ENCODE measurements at places on chromosomes 1 and 21.

GRCh38 chr1:60866917-60867531 lies 215.3 kb upstream of the NFIA start:
- DNase-seq: no peak
- H3K4me3 ChIP-seq: no peak overlapping the region
- H3K27ac ChIP-seq: no peak overlapping the region

DNA sequence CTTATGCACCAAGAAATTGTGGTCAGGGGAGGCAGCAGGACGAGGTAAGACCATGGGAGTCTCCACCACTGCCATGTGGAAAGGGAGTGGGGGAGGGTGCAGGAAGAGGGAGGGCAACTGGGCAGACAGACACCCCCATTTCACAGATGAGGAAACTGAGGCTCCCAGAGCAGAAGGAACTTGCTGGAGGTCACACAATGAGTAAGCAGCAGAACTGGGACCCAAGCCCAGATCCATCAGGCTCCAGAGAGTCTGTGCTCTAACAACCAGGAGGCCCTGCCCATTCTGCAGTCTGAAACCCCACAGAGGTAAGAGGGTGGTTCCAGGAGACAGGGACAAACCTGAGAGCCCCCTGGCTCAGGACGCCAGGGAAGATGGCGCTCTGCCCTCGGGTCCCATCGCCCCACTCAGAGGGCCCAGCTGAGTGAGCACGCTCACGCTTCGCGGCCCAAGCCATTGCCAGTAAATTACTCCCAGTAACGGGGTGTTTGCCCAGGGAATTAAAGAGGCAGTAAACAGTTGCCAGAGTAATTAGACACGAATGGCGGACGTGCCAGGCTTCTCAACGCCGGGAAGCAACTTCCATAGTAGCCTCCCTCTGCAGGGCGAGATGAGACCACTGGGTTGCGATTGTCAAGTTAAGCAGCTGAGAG lies 59.2 kb downstream of the MATN1 start:
- no peaks in the 10 kb centered on the region for H3K27me3 ChIP-seq
- no peaks in the 10 kb centered on the region for H3K36me3 ChIP-seq
- no peak overlapping the region for H3K4me3 ChIP-seq

- DNase-seq: no peak
- H3K4me3 ChIP-seq: no peak overlapping the region
- H3K36me3 ChIP-seq: no peaks in the 10 kb centered on the region
- no peaks in the 10 kb centered on the region for H3K4me1 ChIP-seq
- no peak overlapping the region for H3K27ac ChIP-seq
- H3K27me3 ChIP-seq: peaks cover 7% of the 10 kb centered on the region
These were observed 4.6 kb downstream of the COL9A2 start for GRCh38 chr1:40312238-40313205.

GRCh38 chr1:244381878-244382565 lies 69.7 kb downstream of the ADSS2 start:
- no peaks in the 10 kb centered on the region for H3K27me3 ChIP-seq
- DNase-seq: no peak
- no peaks in the 10 kb centered on the region for H3K4me1 ChIP-seq
- no peaks in the 10 kb centered on the region for H3K36me3 ChIP-seq
- no peak overlapping the region for H3K4me3 ChIP-seq
- H3K27ac ChIP-seq: no peak overlapping the region

DNA sequence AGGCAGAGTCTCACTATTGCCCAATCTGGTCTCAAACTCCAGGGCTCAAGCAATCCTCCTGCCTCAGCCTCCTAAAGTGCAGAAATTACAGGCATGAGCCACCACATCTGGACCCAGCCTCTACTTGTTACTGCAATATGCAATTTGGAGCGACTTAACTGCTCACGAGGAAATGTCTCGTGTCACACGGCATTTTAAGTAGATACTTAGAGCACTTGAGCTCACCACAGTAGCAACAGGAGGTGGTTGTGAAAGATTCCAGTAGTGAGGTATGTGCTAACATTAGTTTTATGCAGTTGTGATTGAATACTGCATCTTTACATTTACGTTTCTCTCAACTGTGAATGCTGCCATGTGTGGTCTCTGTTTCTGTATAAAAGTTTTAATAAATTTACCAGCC lies 5.8 kb upstream of the NDUFV3 start:
- H3K27me3 ChIP-seq: no peaks in the 10 kb centered on the region
- no peak overlapping the region for H3K4me3 ChIP-seq
- H3K27ac ChIP-seq: no peak overlapping the region
- H3K36me3 ChIP-seq: no peaks in the 10 kb centered on the region

DNA sequence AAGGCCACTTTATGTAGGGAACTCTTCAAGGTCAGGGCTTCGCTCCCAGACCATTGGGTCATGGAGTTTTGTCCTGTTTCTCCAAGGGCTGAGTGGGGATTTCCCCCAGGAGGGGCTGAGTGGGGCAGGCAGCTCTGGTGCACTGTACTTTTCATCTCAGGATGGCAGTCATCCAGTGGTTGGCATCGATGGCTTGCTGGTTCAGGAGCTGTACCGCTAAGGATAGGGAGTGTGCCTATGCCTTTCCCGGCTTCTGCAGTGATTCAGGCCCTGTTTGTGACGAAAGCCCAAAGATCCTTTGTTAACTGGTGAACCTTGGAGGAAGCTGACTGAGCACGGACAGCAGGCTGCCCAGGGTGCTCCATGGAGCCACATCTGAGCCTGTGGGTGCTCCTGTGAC lies 100.1 kb upstream of the GADD45A start:
- no peaks in the 10 kb centered on the region for H3K27me3 ChIP-seq
- H3K4me3 ChIP-seq: no peak overlapping the region
- H3K27ac ChIP-seq: no peak overlapping the region
- DNase-seq: no peak
- peaks cover 20% of the 10 kb centered on the region for H3K4me1 ChIP-seq

DNA sequence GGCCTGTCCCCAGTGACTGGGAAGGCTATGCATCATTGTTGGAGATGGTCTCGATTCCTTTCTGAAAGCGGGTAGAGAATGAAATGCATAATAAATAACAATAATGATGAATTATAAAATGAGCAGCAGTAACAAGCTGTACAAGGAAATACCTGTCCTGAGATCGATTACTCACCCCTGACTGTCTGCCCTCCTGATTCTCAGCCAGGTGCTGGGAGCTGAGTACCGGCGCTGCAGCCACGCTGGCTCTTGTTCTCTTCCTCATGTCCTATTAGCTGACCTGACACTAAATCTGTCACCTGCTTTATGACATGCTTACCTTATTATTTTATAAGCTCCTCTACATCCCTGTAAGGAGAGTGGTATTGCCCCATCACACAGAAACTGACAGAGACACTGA lies 3.4 kb downstream of the AGPAT3 start:
- no peaks in the 10 kb centered on the region for H3K4me1 ChIP-seq
- no peaks in the 10 kb centered on the region for H3K27me3 ChIP-seq
- no peak overlapping the region for H3K4me3 ChIP-seq
- no peak overlapping the region for H3K27ac ChIP-seq
- no peak for DNase-seq

GRCh38 chr1:117128323-117129079 lies 7.0 kb upstream of the TRIM45 start:
- peak overlapping the region; percentile 21 for H3K27ac ChIP-seq
- no peak for DNase-seq
- no peak overlapping the region for H3K4me3 ChIP-seq

DNA sequence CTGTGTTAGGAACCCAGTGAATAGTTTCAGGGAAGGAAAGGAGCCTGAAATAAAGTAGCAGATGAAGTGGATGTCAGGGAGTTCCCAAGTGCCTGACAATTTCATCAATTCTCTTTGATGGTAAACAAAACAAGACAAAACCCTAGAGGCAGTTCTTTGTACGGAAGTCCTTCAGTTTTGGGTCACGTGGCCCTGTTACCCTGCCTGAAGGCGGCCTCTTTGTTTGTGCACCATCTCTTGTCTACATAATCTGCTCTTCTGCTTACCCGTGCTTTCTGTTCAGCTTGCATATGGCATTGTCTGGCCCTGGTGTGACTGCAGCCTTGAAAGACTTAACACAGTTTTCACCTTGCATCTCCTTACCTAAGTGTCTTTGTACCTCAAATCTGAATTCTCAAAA lies 166.7 kb upstream of the DUSP10 start:
- H3K4me1 ChIP-seq: no peaks in the 10 kb centered on the region
- H3K4me3 ChIP-seq: no peak overlapping the region
- H3K36me3 ChIP-seq: no peaks in the 10 kb centered on the region
- H3K27me3 ChIP-seq: no peaks in the 10 kb centered on the region
- H3K27ac ChIP-seq: no peak overlapping the region
- no peak for DNase-seq

DNA sequence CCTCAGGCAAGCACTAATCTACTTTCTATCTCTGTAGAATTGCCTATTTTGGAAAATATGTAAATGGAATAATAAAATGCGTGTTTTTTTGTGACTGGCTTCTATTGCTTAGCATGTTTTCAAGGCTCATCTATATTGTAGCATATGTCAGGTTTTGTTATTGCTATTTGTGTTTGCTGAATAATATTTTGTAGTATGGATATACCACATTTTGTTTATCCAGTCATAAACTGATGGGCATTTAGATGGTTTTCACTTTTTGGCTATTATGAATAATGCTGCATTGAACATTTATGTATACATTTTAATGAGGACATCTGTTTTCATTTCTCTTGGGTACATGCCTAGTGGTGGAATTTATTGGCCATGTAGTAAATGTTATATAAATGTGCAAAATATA lies 183.3 kb upstream of the ZP4 start:
- H3K4me3 ChIP-seq: no peak overlapping the region
- H3K4me1 ChIP-seq: no peaks in the 10 kb centered on the region
- H3K27ac ChIP-seq: no peak overlapping the region
- no peak for DNase-seq
- H3K36me3 ChIP-seq: no peaks in the 10 kb centered on the region

DNA sequence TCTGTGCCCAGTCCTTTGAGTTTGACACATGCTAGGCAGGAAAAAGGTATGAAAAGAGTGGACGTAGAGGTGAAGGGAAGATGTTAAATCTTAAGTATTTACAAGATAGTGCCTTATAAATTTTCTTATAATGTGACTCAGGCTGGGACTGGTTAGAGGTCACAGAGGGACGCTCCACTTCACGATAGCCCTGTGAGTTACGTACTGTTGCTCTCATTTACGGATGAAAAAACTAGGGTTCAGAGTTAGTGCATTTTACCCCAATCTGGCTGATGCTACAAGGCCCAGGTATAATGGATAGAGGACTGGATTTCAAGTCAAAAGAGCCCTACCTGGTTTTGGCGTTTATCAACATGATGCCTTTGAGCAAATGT lies 1.4 kb upstream of the TUT4 start:
- H3K4me3 ChIP-seq: no peak overlapping the region
- H3K36me3 ChIP-seq: no peaks in the 10 kb centered on the region
- H3K4me1 ChIP-seq: no peaks in the 10 kb centered on the region
- no peak for DNase-seq
- H3K27me3 ChIP-seq: no peaks in the 10 kb centered on the region

GRCh38 chr1:36481771-36482723 lies 666 bp downstream of the CSF3R start:
- no peaks in the 10 kb centered on the region for H3K4me1 ChIP-seq
- no peak overlapping the region for H3K4me3 ChIP-seq
- H3K27ac ChIP-seq: no peak overlapping the region
- no peaks in the 10 kb centered on the region for H3K27me3 ChIP-seq
- DNase-seq: no peak
- no peaks in the 10 kb centered on the region for H3K36me3 ChIP-seq

GRCh38 chr21:46012154-46012553 lies 30.6 kb downstream of the COL6A1 start:
- no peak overlapping the region for H3K4me3 ChIP-seq
- H3K36me3 ChIP-seq: no peaks in the 10 kb centered on the region
- no peak for DNase-seq
- no peaks in the 10 kb centered on the region for H3K27me3 ChIP-seq
- H3K27ac ChIP-seq: no peak overlapping the region
- H3K4me1 ChIP-seq: no peaks in the 10 kb centered on the region

- DNase-seq: no peak
- H3K27me3 ChIP-seq: no peaks in the 10 kb centered on the region
- no peak overlapping the region for H3K4me3 ChIP-seq
These were observed 1.7 kb upstream of the CELSR2 start for GRCh38 chr1:109247401-109248365.

DNA sequence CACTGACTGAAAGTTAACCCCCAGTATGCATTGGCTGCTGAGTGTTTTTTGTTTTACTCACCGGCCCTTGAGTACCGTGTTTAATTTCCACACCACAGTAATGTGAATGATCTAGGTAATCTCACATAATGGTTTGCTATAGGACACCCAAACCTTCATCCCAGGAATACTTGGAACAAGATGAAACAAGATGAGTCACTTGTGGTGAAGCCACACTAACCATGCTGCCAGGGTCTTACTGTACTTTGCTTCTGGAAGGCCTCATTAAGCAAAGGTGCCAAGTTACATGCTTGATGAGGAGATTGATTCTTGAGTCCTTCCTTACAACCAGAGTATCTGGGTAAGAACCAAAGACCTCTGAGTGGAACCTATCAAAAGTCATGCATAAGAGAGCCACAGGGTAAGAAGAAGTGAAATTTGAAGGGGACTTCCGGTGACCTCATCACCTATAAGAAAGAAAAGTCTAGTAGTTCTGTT lies 163.3 kb downstream of the NRIP1 start:
- no peak overlapping the region for H3K4me3 ChIP-seq
- no peaks in the 10 kb centered on the region for H3K27me3 ChIP-seq
- H3K36me3 ChIP-seq: no peaks in the 10 kb centered on the region
- H3K4me1 ChIP-seq: no peaks in the 10 kb centered on the region

DNA sequence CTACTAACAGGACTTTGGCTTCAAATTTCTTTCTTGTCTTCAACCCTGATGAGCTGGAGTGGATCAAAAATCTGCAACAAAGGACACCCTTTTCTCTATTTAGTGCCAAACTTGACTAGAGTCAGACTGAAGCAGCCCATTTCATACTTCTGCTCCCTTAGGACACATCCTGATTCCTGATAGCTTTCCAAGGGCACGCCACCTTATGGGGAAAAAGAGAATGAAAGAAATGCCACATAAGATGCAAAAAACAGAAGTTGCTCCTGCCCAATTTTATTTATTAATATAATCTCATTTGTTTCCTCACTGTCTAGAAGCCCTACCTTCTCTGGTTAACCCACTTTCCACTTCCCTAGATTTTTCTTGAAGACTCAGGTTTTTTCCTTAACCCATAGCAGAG lies 72.7 kb upstream of the NBPF4 start:
- H3K27me3 ChIP-seq: no peaks in the 10 kb centered on the region
- no peaks in the 10 kb centered on the region for H3K4me1 ChIP-seq
- no peak for DNase-seq
- no peak overlapping the region for H3K4me3 ChIP-seq
- H3K27ac ChIP-seq: no peak overlapping the region

DNA sequence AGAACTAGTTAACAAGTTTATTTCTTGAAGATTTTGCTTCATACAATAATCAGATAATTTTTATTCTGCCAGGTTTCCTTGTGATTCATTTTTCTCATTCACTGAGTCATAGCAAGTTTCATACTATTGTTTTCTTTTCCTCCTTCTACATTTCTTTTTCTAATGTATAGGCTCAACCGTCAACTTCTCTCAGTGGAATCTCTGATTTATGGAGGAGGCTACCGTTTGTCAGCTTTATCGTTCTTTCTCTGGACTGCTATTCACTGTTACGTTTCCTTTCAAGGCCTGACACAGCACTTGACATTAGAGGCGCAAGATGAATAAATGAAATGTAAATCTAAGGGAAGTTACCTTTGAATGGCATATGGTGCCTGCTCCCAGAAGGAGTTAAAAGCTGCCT lies 284.3 kb upstream of the NR5A2 start:
- no peak overlapping the region for H3K27ac ChIP-seq
- H3K4me3 ChIP-seq: no peak overlapping the region
- no peak for DNase-seq
- no peaks in the 10 kb centered on the region for H3K4me1 ChIP-seq
- no peaks in the 10 kb centered on the region for H3K27me3 ChIP-seq

GRCh38 chr1:221797506-221797905 lies 55.6 kb upstream of the DUSP10 start:
- H3K36me3 ChIP-seq: no peaks in the 10 kb centered on the region
- no peak for DNase-seq
- no peaks in the 10 kb centered on the region for H3K4me1 ChIP-seq
- H3K27ac ChIP-seq: no peak overlapping the region
- H3K4me3 ChIP-seq: no peak overlapping the region
